ENCODE measurements at places on chromosomes 2 and 18. TPM values are rescaled to one million over a fixed set of nuclear protein-coding genes. Genes with fewer than 3 reads are reported as not detected.

Gene ITGB6
- 13.4 TPM for polyA plus RNA-seq

Gene BOK
- 22.9 TPM for polyA plus RNA-seq

Gene ERFE
- polyA plus RNA-seq: 1.6 TPM

Gene OTOS
- polyA plus RNA-seq: 1.5 TPM

Gene ABCG8
- 0.09 TPM for polyA plus RNA-seq

Gene SEPTIN10
- 20.8 TPM for polyA plus RNA-seq

Gene ITPRIPL1
- polyA plus RNA-seq: 0.73 TPM

Gene GPR55
- not detected for polyA plus RNA-seq

Gene FBXO48
- polyA plus RNA-seq: 0.86 TPM

Gene SERPINB3
- polyA plus RNA-seq: 0.37 TPM

Gene AGFG1
- polyA plus RNA-seq: 36.6 TPM

Gene KCTD1
- polyA plus RNA-seq: 48.5 TPM

Gene NDUFV2
- 391 TPM for polyA plus RNA-seq

Gene ACKR3
- 6.9 TPM for polyA plus RNA-seq

Gene LDLRAD4
- 2.3 TPM for polyA plus RNA-seq

Gene ASAP2
- 26.2 TPM for polyA plus RNA-seq

Gene GPAT2
- polyA plus RNA-seq: 1.1 TPM

Gene REG3G
- polyA plus RNA-seq: 19.4 TPM

Gene EFR3B
- polyA plus RNA-seq: 0.39 TPM

Gene TIGD1
- 4.8 TPM for polyA plus RNA-seq

Gene SOX11
- not detected for polyA plus RNA-seq

Gene PROKR1
- polyA plus RNA-seq: not detected
